ENCODE measurements at places on chromosomes 1 and 21.

DNA sequence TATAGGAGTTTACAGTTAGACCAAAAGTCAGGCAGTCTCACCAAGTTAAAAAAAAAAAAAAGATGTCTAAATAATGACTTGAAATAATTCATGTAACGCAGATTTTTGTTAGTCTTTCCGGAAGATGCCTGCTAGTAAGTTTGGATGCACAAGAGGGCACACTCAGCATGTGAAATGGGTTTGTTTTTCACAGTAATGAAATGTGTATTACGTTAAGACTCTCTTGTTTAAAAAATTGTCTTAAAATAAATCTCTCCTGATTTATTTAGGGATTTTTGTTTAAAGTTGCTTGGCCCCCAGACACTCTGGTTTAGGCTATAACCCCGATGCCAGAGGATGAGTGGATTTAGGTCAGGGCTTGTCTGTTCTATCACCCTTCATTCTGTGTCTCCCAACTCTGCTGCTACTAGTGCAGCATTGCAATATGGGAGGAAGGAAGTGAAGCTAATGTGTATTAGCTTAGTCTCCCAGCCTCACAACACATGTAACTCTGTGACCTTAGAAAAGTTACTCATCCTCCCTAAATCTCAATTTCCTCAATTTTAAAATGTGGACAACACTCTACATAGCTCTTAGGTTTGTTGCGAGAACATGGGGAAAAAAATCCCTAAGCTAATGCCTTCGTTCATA, 25.7 kb downstream of the CTH start:
- DNase-seq: no peak

GRCh38 chr1:86335916-86336315, 60.2 kb downstream of the ODF2L start:
- DNase-seq: no peak

DNA sequence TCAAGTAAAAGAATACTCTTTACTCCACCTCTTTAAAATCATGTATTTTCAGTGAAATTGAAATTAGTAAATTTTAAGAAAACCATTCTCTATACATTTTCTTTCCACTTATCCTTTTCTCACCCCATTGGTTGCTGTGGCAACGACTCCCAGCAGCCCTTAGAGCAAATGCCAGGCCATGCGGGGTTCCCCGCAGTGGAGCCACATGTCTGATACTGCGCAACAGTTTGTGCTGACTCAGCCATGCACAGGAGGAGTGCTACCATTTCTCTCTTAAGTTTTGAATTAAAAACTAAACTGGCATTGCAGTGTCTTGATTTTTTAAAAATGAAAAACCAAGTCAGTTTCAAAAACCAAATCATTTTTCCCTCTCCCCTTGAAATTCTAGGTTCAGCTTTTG, 214.1 kb upstream of the L1TD1 start:
- no peak for DNase-seq

GRCh38 chr21:46004168-46004861, 22.7 kb downstream of the COL6A1 start:
- DNase-seq: no peak

DNA sequence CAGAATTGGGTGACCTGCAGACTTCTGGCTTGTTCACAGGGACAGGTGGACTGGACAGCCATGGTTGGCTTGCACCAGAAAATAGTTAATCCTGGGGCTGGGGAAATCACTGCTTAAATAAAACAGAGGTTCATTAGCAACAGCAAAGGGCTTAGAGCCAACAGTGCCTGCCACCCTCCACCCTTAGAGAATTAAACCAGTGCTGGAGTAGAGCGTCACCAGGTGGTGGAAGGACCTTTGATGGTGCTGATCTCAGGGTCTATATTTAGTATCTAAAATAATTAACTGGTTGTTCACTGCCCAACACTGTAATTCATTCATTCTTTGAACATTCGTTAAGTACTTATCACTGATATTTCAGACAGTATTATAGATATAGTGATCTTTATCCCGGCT, 34.7 kb upstream of the PDE9A start:
- no peak for DNase-seq

DNA sequence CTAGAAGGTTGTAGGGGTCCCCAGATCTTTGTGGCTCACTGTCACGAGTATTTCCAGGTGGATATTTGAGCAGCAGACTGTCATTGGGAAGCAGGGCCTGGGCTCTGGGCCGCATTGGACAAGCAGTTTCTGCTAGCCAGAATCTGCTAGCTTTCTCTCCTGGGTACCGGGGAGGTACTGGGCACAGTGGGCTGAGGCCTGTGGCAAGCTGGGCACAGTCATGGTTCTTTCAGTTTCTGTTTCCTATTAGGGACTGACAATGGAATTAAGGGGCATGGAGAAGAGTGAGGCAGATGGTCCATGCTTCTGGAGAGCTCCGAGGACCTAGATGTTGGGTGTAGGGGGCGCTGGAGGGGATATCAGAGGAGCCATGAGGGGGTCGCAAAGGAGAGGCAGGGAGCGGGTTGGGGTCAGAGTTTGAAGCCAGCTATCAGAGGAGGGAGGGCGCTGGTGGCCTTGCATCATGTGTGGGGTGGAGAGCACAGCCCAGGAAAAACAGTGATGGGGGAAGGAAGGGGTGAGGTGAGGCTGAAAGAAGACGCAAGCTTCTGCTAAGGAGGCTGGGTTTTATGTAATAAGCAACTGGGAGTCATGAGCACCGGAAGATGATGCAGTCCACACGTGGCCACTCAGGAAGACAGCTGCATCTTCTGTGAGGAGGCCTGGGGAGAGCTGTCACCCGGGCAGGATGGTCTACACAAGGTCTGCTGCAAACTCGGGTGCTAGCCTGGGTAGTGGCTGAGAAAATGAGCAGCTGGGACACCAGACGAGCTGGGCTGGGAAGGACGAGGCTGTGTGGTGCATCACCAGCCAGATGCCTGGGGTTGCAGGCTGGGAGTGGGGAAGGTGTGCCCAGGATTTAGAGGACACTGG, 72.7 kb downstream of the IER5 start:
- DNase-seq: no peak

DNA sequence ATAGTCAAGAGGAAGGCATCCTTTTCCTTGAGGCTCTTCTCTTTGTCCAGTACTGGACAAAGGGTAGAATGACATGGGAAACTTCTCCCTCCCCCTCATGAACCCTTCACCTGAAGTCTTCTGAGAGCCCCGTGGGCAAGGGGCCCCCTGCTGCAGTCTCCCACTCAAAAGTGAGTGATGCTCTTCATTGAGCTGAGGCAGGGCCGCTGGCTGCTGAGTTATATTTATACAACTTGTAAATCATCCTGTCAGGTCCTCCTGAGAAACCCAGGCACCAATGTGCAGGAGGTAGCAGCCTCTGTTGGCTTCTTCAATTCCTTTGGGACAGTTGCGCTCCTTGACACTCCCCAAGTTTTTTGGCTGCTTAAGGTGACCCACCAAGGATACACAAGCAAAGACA, 150.2 kb downstream of the IGSF21 start:
- DNase-seq: no peak

GRCh38 chr1:235307158-235308124, 20.5 kb downstream of the ARID4B start:
- no peak for DNase-seq

- no peak for DNase-seq
These were observed at the start of gene LCE3B for GRCh38 chr1:152613511-152613910. Gene LCE3B (plus strand): TSS chr1:152613811. CDS start chr1:152613811, 0 bp downstream.

GRCh38 chr1:245412306-245412705, 257.5 kb downstream of the KIF26B start:
- no peak for DNase-seq

DNA sequence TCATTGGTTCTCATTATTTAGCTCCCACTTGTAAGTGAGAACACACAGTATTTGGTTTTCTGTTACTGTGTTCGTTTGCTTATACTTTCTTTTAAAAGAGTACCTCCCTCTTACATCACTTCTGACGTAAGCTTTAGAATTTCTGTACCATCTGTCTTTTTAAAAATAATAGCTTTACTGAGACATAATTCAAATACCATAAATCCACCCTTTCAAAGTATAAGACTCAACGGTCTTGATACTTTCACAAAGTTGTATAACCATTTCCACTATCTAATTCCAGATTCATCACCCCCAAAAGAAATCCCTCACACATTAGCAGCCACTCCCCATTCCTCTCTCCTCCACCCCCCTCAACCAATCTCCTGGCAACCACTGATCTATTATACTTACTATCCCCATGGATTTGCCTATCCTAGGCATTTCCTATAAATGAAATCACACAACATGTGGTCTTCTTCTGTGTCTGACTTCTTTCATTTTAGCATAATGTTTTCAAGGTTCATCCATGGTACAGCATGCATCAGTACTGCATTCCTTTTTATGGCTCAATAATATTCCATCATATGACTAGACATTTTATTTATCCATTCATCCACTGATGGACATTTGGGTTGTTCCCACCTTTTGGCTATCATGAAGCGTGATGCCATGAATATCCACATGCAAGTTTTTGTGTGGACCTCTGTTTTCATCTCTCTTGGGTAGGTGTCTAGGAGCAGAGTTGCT, 104.7 kb downstream of the HLCS start:
- no peak for DNase-seq

DNA sequence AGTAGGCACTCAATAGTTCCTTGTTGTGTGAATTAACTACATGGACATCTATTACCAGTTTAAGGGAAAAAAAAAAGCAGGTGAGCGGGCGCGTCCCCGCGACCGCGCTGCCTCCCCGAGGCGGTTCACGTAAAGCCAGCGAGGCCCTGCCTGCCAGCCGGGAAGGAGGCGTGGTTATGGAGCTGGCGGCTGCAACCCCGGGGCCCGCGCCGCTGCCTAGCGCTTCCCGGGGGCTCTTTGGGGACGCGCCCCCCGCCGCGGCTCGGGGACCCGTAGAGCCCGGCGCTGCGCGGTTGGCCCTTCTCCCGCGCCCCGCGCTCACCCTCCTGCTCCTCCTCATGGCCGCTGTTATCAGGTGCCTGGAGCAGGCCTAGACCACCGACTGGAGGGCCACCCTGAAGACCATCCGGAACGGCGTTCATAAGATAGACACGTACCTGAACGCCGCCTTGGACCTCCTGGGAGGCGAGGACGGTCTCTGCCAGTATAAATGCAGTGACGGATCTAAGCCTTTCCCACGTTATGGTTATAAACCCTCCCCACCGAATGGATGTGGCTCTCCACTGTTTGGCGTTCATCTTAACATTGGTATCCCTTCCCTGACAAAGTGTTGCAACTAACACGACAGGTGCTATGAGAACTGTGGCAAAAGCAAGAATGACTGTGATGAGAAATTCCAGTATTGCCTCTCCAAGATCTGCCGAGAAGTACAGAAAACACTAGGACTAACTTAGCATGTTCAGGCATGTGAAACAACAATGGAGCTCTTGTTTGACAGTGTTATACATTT, 2.6 kb upstream of the CC2D1B start:
- DNase-seq: peak; percentile 24

- DNase-seq: no peak
These were observed 99.2 kb downstream of the SGIP1 start for GRCh38 chr1:66633159-66633558.

- DNase-seq: no peak
These were observed 99.2 kb upstream of the MROH9 start for GRCh38 chr1:170836141-170836540.

DNA sequence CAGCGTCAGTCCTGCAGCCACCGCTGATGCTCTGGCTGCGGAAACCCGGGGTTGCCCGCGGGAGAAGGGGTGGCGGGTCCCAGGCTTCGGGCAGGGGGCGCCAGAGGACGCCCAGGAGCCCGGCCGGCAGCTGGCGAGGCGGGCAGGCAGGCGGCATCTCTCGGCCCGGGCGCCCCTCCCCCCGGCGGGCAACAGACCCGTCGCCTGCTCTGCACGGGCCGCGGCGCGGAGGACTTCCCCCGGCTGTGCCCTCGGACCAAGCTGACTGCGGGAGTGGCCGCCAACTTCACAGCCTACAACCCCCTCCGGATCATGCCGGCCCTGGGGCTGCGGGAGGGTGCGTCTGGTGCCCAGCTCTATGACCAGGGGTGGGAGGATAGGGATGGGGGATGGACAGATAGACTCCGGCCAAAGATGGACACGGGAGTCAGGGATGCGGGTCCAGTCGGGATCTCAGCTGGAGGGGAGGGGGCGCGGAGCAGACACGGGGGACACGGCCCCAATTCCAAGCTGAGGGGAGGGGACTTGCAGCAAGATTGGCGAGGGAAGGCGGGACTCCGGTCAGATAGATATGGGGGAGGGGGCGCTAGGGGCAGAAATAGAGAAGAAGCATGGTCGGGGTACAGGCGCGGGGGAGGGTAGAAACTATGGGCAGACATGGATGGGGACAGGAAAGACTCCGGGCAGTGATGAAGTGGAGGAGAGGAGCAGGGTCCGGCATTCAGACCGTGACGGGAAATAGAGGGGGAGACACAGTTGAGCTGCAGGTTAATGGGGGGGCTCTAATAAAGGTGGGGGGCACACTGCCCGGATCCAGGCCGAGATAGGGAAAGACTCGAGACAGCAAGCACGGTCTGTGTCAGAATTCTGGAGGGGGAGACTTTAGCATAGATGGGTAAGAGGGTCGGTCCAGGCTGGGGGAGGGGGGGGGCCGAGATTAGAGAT, 1.1 kb downstream of the ADGRB2 start:
- DNase-seq: peak; percentile 65

DNA sequence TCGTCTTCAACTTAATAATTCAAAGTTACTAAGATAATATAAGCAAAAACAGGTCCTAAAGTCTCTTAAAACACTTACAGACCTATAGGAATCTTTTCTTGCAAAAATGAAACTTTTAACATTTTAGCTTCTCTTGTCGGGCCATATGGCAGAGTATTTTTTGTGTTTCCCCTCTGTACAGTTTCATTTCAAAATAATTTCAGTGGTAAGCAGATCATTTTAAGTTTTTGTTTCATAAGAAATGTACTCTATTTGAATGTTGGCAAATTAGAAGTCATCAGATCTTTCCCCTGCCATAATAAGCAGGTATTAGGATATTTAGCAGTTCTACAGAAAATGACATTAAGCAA, 37.9 kb downstream of the RGL1 start:
- DNase-seq: no peak

DNA sequence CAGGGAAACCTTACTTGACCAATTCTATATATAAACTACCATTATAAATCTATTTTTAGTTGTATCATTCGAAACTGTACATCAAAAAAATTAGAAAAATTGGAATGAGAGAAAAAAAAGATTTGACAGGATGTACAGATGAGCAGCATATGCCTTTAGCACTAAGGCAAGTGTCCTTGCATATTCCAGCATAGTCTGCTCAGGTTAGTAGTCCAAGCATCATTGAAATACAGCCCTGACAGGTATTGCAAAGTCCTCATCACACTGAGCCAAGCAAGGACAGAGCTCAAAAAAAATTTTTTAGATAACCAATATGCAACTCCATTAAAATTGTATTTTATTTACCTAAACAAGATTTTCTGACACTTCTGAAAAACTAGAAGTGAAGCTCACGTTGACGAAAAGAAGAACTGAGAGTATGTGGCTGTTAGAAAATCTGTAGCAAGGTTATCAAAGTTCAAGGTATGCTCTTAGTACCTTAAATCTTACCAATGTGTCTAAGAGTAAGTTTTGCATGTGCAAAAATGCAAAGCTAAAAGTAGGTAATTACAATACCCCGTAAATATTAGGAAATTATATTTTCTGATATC, 465.6 kb upstream of the ADGRL4 start:
- no peak for DNase-seq

GRCh38 chr1:233065685-233066084, 115.3 kb downstream of the NTPCR start:
- DNase-seq: no peak

Data from stimulated activated CD4-positive, alpha-beta T cell treated with anti-CD3 and anti-CD28 coated beads, Interleukin-15, amount 100 ng/mL, for 48 hours (primary cell).